Gastrocnemius medialis (tissue), 4 donors: ENCODE measurements at places on chromosomes 4 and X. TPM values are rescaled to one million over a fixed set of nuclear protein-coding genes. Genes with fewer than 3 reads are reported as not detected.
A peak's percentile ranks its signal among the peaks of the same experiment; 100 is the strongest.

- H3K27me3 ChIP-seq = no peaks in the 10 kb centered on the region
- peaks cover 17% of the 10 kb centered on the region for H3K4me1 ChIP-seq
- peak overlapping the region; percentile 32 for H3K27ac ChIP-seq
- no peak for DNase-seq
- H3K4me3 ChIP-seq = no peak overlapping the region
- no peaks in the 10 kb centered on the region for H3K36me3 ChIP-seq
Measured at GRCh38 chr4:39047681-39048080, 14.4 kb upstream of the KLHL5 start.

DNA sequence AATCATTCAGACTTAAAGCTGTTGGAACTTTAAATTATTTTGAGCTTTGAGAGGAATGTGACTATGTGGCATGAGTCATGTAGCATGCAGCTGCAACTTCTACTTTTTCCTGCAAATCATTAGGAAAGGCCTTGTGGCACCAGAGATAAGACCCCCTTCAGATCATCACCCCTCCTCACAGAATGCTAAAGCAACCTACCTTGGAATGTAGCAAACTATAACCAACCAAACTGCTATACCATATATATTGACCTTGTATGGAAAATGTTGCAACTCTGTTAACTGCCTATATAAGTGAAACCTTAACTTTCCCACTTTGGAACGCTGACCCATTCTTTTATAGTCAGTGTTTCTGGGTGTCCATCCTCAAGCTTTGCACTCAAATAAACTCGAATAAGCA, 32.0 kb downstream of the ATXN3L start:
- no peaks in the 10 kb centered on the region for H3K4me1 ChIP-seq
- no peaks in the 10 kb centered on the region for H3K36me3 ChIP-seq
- no peak overlapping the region for H3K4me3 ChIP-seq
- no peak overlapping the region for H3K27ac ChIP-seq

GRCh38 chr4:52997132-52997416, 135.0 kb downstream of the RASL11B start:
- peaks cover 16% of the 10 kb centered on the region for H3K4me1 ChIP-seq
- H3K4me3 ChIP-seq = no peak overlapping the region
- H3K27me3 ChIP-seq = no peaks in the 10 kb centered on the region
- no peaks in the 10 kb centered on the region for H3K36me3 ChIP-seq
- no peak for DNase-seq

GRCh38 chrX:44585866-44586265, 43.2 kb upstream of the FUNDC1 start:
- no peak overlapping the region for H3K27ac ChIP-seq
- DNase-seq = no peak
- H3K4me3 ChIP-seq = no peak overlapping the region
- no peaks in the 10 kb centered on the region for H3K27me3 ChIP-seq

SSX2 gene
- total RNA-seq = not detected
